ENCODE measurements at places on chromosomes 12 and 14. TPM values are rescaled to one million over a fixed set of nuclear protein-coding genes. Genes with fewer than 3 reads are reported as not detected.
A peak's percentile ranks its signal among the peaks of the same experiment; 100 is the strongest.

The RHNO1 gene
- total RNA-seq, result 45.4 TPM

The KRT1 gene
- total RNA-seq, result not detected

The RNASE7 gene
- not detected for total RNA-seq

- no peak for DNase-seq
- no peaks in the 10 kb centered on the region for H3K4me1 ChIP-seq
- peaks cover 7% of the 10 kb centered on the region for H3K27me3 ChIP-seq
- H3K27ac ChIP-seq, result no peak overlapping the region
- H3K36me3 ChIP-seq, result no peaks in the 10 kb centered on the region
Observed at GRCh38 chr14:36524874-36525745, 5.1 kb upstream of the NKX2-1 start.

GRCh38 chr12:81573228-81573627 lies 185.9 kb downstream of the PPFIA2 start:
- H3K4me1 ChIP-seq, result no peaks in the 10 kb centered on the region
- no peak overlapping the region for H3K27ac ChIP-seq
- no peaks in the 10 kb centered on the region for H3K27me3 ChIP-seq

GRCh38 chr14:66746316-66747006 lies 238.5 kb downstream of the GPHN start:
- no peak overlapping the region for H3K27ac ChIP-seq
- H3K4me1 ChIP-seq, result no peaks in the 10 kb centered on the region
- H3K4me3 ChIP-seq, result no peak overlapping the region
- H3K27me3 ChIP-seq, result no peaks in the 10 kb centered on the region
- H3K36me3 ChIP-seq, result no peaks in the 10 kb centered on the region

- no peak overlapping the region for H3K27ac ChIP-seq
- H3K36me3 ChIP-seq, result no peaks in the 10 kb centered on the region
- no peaks in the 10 kb centered on the region for H3K27me3 ChIP-seq
- H3K4me1 ChIP-seq, result peaks cover 5% of the 10 kb centered on the region
Observed at GRCh38 chr14:93044556-93044955, 71.2 kb downstream of the ITPK1 start.

- no peak for DNase-seq
- no peaks in the 10 kb centered on the region for H3K36me3 ChIP-seq
- no peaks in the 10 kb centered on the region for H3K4me1 ChIP-seq
Observed at GRCh38 chr12:27437839-27438238, 8.7 kb upstream of the SMCO2 start.

DNA sequence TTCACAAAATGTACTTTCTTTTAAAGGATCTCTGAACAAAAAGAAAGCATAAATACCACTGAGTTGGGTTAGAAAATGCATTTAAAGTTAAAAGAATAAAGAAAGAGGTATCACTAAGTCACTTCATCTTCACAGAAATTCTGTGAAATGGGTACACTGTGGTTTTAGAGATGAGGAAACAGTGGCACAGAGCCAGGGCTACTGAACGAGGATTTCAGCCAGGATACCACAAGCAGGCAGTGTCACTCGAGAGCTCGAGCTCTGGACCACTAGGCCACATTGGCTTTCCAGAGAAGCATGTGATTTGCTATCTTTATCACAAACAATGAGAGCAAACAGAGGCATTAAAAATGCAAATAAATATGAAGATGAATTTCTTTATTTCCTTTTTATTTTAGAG lies 51.0 kb downstream of the WDHD1 start:
- no peaks in the 10 kb centered on the region for H3K27me3 ChIP-seq
- no peak overlapping the region for H3K27ac ChIP-seq
- H3K36me3 ChIP-seq, result no peaks in the 10 kb centered on the region
- no peaks in the 10 kb centered on the region for H3K4me1 ChIP-seq
- H3K4me3 ChIP-seq, result no peak overlapping the region
- DNase-seq, result no peak

DNA sequence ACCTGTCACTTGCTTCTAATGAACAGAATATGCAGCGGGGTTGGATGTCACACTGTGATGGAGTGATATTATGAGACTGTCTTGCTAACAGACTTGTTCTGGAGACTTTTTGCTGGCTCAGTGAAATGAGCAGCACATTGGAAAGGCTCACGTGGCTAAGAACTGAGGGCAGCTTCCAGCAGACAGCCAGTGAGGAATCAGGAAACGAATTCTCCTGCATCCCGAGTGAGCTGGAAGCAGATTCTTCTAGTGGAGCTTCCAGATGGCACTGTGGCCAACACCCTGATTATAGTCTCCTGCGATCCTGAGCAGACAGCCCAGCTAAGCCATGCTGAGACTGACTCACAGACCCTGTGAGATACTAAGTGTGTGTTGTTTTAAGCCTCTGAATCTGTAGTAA lies 16.1 kb upstream of the TSPAN9 start:
- H3K4me1 ChIP-seq, result no peaks in the 10 kb centered on the region
- H3K36me3 ChIP-seq, result no peaks in the 10 kb centered on the region
- no peak overlapping the region for H3K27ac ChIP-seq
- H3K4me3 ChIP-seq, result no peak overlapping the region
- no peaks in the 10 kb centered on the region for H3K27me3 ChIP-seq

DNA sequence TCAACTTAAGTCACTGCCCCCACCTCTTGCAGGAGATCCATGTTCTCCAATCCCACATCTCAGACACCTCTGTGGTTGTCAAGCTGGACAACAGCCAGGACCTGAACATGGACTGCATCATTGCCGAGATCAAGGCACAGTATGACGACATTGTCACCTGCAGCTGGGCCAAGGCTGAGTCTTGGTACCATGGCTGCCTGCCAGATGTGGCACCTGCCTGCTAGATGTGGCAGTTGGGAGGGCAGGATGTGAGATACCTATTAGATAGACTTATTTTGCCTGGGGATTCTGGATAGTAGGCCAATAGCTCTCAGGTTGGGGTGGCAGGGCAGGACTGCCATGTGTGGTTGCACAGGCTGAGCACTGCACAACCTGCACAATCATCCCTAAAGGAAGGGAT lies 7.9 kb upstream of the KRT86 start:
- H3K27me3 ChIP-seq, result no peaks in the 10 kb centered on the region
- DNase-seq, result no peak
- H3K4me3 ChIP-seq, result no peak overlapping the region
- no peaks in the 10 kb centered on the region for H3K4me1 ChIP-seq
- no peak overlapping the region for H3K27ac ChIP-seq

DNA sequence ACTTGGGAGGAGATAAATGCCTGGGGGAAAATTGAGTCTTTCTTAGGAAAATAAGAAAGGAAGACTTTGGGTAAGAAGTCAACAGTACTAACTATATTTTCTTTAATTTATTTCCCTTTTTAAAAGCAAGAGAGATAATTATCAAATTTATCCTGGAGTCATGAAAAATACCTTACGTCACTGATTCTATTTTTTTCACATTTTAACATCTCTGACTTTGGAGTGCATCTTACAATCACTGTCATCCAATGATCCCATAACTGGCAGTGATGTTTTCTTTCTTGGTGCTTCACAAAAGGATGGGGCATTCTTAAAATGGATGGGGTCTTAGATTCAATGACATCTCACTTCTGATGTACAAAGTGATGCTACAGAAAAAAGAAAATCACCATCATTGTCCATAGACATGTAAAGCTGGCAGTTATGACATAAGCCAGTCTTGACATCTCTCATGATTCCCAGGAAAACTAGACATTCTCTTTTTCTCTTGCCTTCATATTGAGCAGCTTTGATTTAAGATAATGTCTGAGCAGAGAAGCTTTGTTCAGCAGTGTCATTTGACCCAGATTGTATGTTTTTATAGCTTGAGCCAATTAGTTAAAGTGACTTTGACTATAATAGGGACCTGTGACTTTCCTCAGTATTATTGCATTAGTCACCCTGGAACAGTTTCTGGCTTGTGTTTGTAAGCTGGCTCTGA lies 236.2 kb downstream of the EGLN3 start:
- no peaks in the 10 kb centered on the region for H3K4me1 ChIP-seq
- H3K27ac ChIP-seq, result no peak overlapping the region
- H3K4me3 ChIP-seq, result no peak overlapping the region

DNA sequence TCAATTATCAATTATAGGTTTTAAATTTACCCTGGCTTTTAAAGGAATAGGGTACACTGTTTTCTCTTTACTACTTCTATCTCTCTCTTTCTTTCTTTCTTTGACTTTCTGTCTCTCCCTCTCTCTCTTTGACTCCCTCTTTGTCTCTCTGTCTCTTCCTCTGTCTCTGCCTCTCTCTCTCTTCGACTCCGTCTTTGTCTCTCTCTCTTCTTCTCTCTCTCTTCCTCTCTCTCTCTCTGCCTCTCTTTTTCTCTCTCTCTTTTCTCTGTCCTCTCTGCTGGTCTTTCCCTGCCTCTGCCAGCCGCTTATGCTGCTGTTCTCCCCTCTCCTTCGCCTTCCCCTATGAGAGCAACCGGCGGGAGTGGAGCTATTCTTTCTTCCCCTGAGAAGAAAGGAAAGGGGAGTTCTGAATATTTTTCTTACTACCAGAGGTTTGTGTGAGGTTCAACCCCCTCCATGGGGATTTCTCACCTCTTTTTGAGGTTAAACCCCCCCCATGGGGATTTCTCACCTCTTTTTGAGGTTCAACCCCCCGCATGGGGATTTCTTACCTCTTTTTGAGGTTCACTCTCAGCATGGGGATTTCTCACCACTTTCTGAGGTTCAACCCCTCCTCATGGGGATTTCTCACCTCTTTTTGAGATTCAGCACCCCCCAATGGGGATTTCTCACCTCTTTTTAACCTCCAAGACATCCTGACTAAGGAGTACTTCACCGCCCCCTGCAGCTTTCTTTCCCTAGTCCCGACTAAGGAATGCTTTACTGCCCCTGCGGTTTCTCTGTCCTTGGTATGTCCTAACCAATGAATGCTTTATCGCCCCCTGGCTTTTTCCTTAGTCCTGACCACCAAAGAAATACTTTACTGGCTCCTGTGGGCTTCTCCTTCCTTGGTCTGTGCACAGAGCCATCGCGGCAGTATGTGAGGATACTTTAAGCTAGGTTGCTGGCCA lies 27.4 kb upstream of the DDHD1 start:
- H3K4me1 ChIP-seq, result no peaks in the 10 kb centered on the region
- peak; percentile 35 for DNase-seq
- H3K4me3 ChIP-seq, result no peak overlapping the region
- no peaks in the 10 kb centered on the region for H3K27me3 ChIP-seq
- no peaks in the 10 kb centered on the region for H3K36me3 ChIP-seq

- H3K36me3 ChIP-seq, result no peaks in the 10 kb centered on the region
- H3K4me3 ChIP-seq, result no peak overlapping the region
- DNase-seq, result no peak
- H3K27me3 ChIP-seq, result peaks cover 8% of the 10 kb centered on the region
Observed at GRCh38 chr12:2583091-2583497, 211.7 kb upstream of the FKBP4 start.

DNA sequence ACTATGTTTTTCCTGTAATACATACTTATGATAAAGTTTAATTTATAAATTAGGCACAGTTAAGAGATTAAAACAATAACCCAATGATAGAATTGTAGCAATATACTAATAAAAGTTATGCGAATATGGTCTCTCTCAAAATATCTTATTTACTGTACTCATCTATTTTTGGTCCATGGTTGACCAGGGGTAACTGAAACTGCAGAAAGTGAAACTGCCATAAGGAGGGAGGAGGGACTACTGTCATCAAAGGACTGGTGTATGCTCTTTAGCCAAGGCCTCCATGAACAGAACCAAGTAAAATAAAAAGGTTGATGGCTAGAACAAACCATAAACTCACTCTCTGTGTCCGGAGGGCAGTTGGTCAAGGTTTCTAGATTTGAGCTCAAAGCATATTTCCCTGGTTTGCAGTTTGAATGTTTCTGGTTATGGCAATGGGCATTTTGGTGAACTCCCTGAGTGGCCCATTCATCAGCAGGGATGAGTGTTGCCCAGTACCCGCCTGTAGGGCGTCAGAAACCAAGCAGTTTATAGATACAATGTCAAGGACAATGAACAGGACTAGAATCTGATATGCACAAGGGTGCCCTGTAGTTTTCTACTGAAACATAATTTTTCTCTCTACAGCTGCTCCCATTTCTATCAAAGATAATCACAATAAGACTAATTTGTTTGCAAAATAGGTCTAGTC lies 19.8 kb downstream of the LEMD3 start:
- H3K27me3 ChIP-seq, result no peaks in the 10 kb centered on the region
- peaks cover 44% of the 10 kb centered on the region for H3K4me1 ChIP-seq
- peaks cover 3% of the 10 kb centered on the region for H3K36me3 ChIP-seq

DNA sequence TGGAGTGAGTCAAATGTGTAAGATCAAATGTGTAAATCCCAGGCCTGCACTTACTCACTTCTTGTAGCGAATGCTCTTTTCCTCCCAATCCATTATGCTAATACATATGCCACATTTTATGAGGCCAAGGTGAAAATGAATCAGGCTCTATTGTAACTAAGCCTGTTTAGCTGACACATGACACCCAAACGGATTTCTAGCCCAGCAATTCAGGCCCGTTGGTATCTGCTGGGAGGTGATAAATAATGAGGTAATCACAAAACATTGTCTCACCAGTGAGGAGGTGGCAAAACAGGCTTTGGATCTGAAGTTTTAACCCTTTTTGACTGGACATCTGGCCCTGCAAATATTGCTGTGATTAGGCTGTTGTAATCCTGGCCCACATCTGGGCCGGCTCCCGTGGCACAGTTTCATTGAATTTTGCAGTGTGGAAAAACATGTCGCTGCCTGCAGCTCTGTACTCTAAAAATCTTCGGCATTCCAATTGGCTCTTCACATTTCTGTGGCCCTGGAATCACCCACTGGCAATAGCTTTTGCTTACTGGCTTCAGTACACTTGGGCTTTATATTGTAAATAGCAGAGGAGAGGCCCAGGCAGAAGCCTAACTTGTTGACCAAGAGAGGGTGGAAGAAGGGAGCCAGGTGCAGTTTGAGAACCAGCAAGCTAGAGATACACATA lies 106.1 kb downstream of the PAX9 start:
- no peaks in the 10 kb centered on the region for H3K4me1 ChIP-seq
- H3K27ac ChIP-seq, result no peak overlapping the region
- no peaks in the 10 kb centered on the region for H3K27me3 ChIP-seq

- H3K27ac ChIP-seq, result no peak overlapping the region
- H3K4me3 ChIP-seq, result no peak overlapping the region
- H3K27me3 ChIP-seq, result no peaks in the 10 kb centered on the region
- DNase-seq, result no peak
Observed at GRCh38 chr12:65596514-65597091, 227.7 kb upstream of the HMGA2 start.

DNA sequence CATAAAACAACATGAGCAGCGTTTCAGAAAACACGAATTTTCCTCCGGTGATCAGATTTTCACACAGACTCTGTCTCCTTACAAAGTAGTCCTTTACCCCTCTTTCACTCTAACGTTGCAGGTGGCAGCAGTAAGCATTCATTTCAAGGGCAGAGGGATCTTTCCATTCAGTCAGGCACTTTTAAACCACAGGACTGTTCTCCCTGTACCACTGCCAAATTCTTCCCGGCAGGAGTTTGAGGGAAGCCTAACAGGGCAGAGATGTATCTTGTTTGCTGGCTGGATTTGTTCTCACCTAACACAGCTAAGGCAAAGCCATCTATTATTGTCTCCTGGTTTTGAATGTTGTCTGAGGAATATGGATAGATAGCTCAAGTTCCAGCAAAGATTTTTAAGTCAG lies 1187.3 kb upstream of the SEL1L start:
- no peak overlapping the region for H3K27ac ChIP-seq
- H3K4me3 ChIP-seq, result no peak overlapping the region
- H3K27me3 ChIP-seq, result no peaks in the 10 kb centered on the region

- H3K4me3 ChIP-seq, result no peak overlapping the region
- no peaks in the 10 kb centered on the region for H3K36me3 ChIP-seq
- no peaks in the 10 kb centered on the region for H3K4me1 ChIP-seq
- DNase-seq, result no peak
Observed at GRCh38 chr12:29116414-29116813, 32.7 kb upstream of the FAR2 start.

All from CD8-positive, alpha-beta memory T cell (primary cell).